Right cardiac atrium (tissue), 5 donors: ENCODE measurements at places on chromosomes 1 and 21. TPM values are rescaled to one million over a fixed set of nuclear protein-coding genes. Genes with fewer than 3 reads are reported as not detected.

SH2D1B gene
- not detected for total RNA-seq

IGFN1 gene
- 1.6 TPM for total RNA-seq

SPRR5 gene
- total RNA-seq: not detected

RAB7B gene
- total RNA-seq: 5.8 TPM

FHAD1 gene
- total RNA-seq: not detected

TMEM79 gene
- total RNA-seq: 2.0 TPM

KCTD3 gene
- 17.1 TPM for total RNA-seq

PRR9 gene
- not detected for total RNA-seq

FBXO44 gene
- total RNA-seq: 25.8 TPM

SAMSN1 gene
- 3.6 TPM for total RNA-seq

PODN gene
- 62.4 TPM for total RNA-seq

TESK2 gene
- total RNA-seq: 4.3 TPM

MSH4 gene
- 0.43 TPM for total RNA-seq

MAD2L2 gene
- 15.8 TPM for total RNA-seq

MPZ gene
- total RNA-seq: 8.7 TPM

SLC5A3 gene
- 11.7 TPM for total RNA-seq

MROH9 gene
- not detected for total RNA-seq

PLEKHN1 gene
- total RNA-seq: 0.41 TPM

PRMT6 gene
- 5.9 TPM for total RNA-seq

OR10Z1 gene
- total RNA-seq: not detected

PAQR6 gene
- 1.1 TPM for total RNA-seq

PGLYRP4 gene
- not detected for total RNA-seq

STUM gene
- total RNA-seq: 0.47 TPM

KRTAP22-1 gene
- total RNA-seq: not detected

MNDA gene
- 5.5 TPM for total RNA-seq

GUCA2B gene
- not detected for total RNA-seq

PDZK1 gene
- total RNA-seq: not detected

G0S2 gene
- 210 TPM for total RNA-seq

RGS21 gene
- not detected for total RNA-seq

ZNF695 gene
- total RNA-seq: 0.28 TPM

NUF2 gene
- 0.57 TPM for total RNA-seq

IL19 gene
- total RNA-seq: not detected

KIRREL1 gene
- 14.7 TPM for total RNA-seq

AKR1A1 gene
- total RNA-seq: 106 TPM

ZSCAN20 gene
- total RNA-seq: 3.8 TPM

S100A7A gene
- total RNA-seq: not detected

EXTL2 gene
- 11.0 TPM for total RNA-seq

CRYBG2 gene
- total RNA-seq: not detected

ZNHIT6 gene
- 13.7 TPM for total RNA-seq

MARK1 gene
- total RNA-seq: 19.6 TPM

CD53 gene
- total RNA-seq: 13.7 TPM

HECTD3 gene
- 22.3 TPM for total RNA-seq

AMIGO1 gene
- total RNA-seq: 12.2 TPM

SDC3 gene
- 33.2 TPM for total RNA-seq

KCNJ10 gene
- total RNA-seq: 0.18 TPM

GSTM1 gene
- total RNA-seq: 31.1 TPM

S100A14 gene
- 3.2 TPM for total RNA-seq

ALX3 gene
- not detected for total RNA-seq

SPRR2E gene
- not detected for total RNA-seq

CYB561D1 gene
- 5.1 TPM for total RNA-seq
